Activated T-helper 2 cell treated with anti-CD3 and anti-CD28 coated beads, Interferon-gamma antibody, Interleukin-2, Interleukin-4, amounts not matched to agents 10 μg/mL and 5 μg/mL and 100 μg/mL, durations not matched to agents 14 hours and 24 hours and 36 hours (primary cell): ENCODE measurements at places on chromosomes 5 and 9.

DNA sequence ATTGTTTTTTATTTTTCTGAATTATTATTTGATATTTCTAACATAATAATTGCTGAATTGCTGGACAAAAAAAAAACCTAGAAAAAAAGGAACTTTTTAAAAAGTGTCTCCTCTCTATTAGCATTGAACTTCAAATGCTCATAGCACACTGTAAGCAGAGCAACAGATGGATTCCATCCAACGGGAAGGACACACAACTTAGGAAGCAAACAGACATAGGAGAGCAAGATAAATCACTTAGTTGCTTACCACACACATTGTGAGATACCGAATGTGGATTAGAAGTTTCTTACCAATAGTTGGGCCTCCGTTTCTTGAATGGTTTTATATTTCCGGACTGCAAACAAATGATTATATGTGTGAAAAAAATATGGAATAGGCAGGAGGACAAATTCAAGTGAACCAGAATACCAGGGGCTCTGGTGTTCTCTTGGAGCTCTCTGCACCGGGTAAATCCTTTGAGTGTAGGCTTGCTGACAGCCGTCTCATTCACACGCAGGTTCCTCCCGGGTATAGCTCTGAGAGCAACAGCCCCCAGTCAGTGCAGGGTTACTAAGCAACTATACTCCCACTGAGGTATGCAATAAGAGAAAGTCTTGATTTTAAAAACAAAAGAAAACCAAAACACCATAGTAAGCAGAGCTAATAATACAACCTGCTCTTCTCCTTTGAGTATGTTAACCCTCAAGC is 217.6 kb downstream of the TMEM167A start:
- no peak for DNase-seq

DNA sequence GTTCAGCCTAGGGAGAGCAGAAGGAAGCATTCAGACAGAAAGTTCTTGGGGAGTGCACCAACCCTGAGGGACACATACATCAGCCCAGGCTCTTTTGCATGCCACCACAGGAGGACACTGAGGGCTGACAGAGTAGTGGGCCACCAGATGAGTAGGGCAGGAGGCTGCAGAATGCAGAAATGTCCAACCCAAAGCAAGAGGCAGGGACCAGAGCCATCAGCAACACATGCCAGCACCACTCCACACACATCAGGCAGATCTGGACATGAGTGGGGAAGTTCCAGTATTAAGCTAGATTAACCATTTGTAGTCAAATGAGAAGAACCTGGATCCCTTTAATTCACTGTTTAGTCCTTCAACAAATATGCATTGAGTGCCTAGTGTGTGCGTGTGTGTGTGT is 35.7 kb upstream of the OTULINL start:
- DNase-seq, result no peak

GRCh38 chr5:139904816-139905661 is 109.4 kb downstream of the PSD2 start:
- no peak for DNase-seq

DNA sequence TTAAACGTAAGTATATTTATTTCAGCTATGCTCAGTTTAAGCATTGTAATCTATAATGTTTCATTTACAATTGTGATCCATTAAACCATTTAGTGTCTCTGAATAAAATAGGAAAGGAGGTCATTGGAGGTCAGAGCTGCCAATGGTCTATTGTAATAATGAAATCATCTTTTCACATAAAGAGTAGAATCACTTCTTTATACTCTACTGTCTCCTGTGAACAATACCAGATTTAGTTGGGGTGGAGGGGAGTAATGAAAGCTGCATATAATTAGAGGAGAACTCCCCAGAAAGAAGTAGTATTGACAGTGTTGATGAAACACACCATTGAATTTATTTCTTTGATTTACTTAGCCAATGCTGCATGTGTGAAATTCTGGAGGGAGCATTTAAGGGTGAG is 35.1 kb upstream of the ZFYVE16 start:
- DNase-seq, result no peak

GRCh38 chr5:167793700-167794099 is 497.7 kb upstream of the WWC1 start:
- no peak for DNase-seq

DNA sequence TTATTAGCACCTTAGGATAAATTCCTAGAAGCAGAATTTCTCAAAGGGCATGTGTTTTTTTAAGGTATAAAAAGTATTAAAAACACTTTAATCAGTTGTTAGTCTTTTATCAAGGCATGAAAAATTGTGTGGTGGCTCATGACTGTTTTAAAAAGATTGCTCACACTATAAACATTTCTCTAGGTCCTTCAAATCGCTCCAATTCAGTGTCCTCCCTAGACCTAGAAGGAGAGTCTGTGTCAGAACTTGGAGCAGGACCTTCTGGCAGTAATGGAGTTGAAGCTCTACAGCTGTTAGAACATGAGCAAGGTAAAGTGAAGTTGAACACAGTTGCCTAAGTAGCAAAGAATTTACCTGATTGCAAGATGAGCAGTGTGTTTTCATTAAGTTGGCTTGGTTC is 62.0 kb downstream of the GAPVD1 start:
- DNase-seq, result no peak

DNA sequence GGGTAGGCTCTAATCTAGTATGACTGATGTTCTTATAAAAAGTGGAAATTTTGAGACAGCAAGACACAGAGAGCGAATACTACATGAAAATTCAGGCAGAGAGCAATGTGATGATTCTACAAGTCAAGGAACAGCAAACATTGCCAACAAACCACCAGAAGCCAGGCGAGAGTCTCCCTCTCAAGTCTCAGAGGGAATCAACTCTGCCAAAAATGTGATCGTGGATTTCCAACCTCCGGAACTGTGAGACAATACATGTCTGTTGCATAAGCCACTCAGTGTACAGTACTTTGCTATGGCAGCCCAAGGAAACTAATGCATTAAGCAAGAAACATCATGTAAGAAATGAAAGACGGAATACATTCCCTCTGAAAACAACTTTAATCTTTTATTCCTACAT is 52.1 kb upstream of the CCNG1 start:
- no peak for DNase-seq

DNA sequence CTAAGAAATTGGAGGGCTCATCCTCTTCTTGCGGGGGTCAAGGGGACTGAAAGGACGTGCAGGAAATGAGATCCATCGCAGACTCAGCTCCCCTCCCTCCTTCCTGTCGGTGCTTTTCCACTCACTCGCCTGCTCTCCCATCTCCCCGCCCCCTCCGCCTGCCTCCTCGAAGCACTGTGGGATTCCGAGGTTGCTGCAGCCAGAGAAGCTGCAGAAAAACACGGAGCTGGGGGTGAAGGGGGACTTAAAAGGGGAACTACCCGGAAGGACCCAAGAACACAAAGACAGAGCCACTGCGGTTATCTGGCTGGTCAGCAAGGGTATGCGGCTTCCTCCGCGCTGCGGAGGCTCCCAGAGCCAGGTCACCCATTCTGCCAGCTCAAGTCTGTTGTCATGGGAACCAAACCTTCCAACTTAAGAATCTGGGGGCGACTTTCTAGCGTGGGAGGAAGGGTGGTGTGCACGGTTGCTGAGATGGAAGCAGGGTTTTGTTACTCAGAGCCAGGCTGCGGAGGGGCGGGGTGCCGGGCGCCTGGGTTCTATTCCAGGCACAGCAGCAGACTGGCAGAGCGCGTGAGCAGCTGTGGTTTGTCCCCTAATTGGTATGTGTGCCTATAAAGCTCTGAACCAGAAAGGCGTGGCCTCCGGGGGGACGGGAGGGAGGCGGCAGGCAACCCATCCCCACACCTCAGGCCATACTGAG is 24.9 kb downstream of the PCDHGC5 start:
- no peak for DNase-seq

DNA sequence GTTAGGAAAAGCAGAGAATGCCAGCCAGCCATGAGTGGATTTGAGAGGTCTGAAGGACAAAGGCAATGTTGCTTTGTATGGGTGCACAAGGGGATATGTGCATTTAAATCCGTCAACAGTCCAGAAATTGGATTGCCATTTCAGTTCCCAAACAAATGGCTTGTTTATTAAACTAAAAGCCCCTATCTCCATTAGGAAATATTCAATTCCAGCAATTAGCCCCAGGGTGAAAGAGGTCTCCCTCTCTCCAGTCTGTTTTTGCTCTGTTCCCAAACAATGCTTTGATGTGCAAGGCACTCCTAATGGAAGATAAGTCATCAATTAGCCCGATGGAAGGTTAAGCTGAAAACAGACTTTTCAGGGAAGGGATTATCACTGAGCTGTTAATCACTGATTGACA is 101.3 kb downstream of the C9orf152 start:
- DNase-seq, result no peak

- DNase-seq, result no peak
Measured at GRCh38 chr5:54249210-54250028, 61.0 kb downstream of the ARL15 start.

GRCh38 chr5:173028811-173029327 is 27.3 kb upstream of the CREBRF start:
- DNase-seq, result no peak

DNA sequence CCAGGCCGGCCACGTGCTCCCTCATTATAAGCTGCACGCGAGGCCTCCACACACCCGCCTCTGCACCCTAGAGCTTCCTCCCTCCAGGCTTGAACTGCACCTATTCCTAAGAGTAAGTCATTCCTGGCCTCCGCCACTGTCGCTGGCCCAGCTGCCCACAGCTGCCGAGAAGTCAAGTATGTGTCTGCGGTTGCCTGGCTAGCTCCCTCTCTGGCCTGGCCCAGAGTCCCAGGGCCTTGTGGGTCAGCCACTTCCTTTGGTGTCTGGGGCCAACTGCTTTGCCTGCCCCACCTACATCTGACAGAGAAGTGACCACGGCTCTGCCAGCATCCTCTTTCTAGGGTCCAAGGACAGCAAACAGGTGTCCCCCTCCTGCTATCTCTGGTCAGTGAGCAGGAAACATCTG is 18.3 kb downstream of the ABO start:
- DNase-seq, result no peak

DNA sequence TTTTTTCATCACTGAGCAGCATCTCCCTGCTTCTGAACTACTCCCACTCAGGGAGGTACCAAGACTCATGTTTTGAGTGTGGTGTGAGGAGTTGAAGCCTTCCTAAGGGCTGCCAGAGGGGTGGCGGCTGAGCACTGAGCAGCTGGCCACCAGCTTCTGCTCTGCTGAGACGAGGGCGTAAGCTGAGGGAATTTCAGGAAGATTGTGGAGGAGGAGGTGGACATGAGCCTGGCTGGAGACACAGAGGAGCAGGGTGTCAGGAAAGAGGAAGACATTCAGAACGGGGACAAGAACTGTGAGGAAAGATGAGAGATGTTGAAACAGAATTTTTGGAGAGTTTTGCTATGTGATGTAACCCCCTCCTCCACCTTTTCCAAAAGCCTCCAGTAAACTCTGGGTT is 7.8 kb downstream of the LCP2 start:
- no peak for DNase-seq

GRCh38 chr9:93650448-93650847 is 74.1 kb downstream of the PHF2 start:
- DNase-seq, result no peak

DNA sequence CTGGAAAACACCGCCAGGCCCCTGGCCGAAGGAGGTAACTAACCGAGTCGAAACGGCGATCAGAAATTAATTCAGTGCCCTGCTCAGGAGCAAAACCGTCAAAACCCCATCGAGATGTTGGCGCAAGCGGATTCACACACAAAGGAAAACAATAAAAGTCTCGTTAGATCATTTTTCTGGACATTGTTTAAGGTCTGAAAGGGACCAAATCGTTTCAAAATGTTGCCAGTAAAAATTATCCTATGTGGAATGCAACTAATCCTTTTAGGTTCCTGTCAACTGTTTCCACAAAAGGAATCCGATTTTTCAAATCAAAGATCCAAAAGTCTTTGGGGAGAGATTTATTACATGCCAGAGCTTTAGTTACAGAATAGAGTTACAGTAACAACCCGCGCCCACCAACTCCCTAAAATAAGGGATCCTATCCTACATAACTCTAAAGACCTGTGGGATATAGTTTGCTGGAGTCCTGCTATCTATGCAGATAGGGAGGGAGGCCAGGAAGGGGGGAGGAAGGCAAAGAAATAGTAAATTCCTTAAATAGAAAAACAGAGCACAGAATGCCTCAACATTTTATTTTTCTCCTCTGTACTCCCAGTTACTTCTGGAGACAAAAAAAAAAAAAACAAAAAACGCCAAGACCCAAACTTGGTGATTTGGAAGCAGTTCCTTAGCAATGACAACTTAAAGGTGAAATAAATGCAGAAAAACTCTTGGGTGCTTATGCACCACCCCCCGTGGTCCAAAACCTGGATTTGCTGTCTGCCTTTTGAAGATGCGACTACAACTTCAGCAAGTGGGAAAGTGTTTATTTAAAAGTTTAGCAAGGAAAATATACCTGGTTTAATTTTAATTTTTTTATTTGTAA is 10.6 kb downstream of the FOXD1 start:
- DNase-seq, result no peak

DNA sequence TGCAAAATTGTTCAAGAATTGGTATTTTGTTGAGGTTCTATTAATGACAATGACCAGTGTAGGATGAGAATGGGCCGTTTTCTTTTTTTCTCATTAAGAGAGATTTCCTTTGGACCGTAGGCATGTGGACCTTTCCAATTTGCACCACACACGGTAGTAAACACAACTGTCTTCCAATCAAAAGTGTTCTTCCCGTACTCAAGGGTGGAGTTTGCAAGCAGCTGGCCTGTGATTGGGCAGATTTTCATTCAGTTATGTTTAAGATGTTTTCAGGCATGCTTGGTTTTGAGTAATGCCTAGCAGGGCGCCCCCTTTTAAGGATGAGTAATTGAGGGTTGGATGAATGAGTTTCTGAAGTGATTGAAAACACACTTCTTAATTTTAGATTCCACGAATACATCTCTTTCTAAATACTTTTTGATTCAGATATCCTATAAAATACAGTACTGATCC is 2.5 kb downstream of the KDM3B start:
- peak; percentile 47 for DNase-seq

- peak; percentile 28 for DNase-seq
Measured at GRCh38 chr5:178461004-178461730, 129.0 kb downstream of the COL23A1 start.

DNA sequence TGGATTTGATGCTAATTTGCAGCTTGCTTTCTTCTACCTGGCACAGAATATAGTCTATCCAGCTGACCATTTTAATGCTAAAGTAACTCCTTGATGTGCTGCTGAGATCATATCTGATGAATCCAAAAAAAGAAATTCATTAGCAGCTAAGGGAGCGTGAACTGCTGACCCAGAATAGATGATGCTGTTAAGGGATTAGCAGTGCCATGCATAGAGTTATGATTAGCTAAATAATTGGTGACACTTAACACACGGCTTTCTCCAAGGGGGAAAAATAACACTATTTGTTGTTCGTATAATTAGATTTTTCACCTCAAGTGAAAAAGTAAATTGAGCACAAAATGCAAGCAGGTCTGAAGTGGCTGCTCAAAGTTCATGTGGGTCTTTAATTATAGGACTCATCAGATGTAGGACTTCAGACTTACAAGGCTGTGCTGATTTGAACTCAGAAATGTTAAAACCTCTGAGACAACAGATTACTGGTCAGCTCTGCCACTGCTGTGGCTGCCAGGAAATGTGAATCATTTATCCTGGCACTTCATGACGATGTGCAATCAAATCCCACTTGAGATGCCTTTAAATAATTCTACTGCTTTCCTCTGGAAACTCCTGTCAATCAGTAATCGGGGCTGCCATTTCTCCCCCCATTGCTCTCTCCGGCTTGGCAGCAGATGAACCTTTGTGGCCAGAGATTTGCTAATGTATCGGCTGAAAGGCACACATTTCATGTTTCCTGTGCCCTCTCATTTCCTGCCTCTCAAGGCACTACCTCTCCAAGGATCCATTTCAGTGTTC is 291.6 kb upstream of the C9orf72 start:
- DNase-seq, result no peak

- DNase-seq, result no peak
Measured at GRCh38 chr9:87889065-87889881, 6.6 kb downstream of the SPATA31E1 start.
